ENCODE measurements at places on chromosomes 6 and 20.

DNA sequence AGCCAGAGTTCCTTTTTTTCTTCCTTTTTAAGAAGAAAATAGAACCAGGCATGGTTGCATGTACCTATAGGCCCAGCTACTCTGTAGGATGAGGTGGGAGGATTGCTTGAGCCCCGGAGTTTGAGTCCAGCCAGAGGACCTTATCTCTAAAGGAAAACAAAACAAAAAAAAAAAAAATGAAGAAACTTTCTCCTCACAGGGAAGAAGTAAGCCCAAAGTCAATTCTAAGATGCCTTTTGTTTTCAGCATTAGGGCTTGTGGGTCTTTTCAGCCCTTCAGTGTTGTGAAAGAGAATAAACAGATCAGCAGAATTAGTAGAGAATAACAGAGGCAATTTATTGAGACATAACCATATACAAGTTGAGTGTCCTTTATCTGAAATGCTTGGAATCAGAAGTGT lies 26.8 kb downstream of the ZNF451 start:
- DNase-seq: no peak

DNA sequence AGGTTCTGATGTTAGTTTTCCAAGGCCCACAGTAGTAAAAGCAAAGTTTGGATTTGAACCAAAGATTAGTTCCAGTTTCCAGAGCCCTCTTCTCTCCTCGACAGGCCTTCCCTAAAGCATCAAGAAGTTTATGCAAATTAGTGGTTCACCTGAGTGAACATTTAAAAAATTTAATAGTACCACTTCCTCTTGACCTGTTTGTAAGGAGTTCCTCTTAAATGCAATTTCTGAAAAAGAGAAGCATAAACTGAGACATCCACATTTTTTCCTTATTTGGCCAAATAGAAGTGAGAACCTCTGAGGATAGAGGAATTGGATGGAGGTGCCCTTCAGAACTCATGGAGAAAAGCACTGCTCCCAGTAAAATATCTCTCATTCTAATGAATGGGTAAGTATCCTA lies 1.2 kb upstream of the DSE start:
- no peak for DNase-seq

DNA sequence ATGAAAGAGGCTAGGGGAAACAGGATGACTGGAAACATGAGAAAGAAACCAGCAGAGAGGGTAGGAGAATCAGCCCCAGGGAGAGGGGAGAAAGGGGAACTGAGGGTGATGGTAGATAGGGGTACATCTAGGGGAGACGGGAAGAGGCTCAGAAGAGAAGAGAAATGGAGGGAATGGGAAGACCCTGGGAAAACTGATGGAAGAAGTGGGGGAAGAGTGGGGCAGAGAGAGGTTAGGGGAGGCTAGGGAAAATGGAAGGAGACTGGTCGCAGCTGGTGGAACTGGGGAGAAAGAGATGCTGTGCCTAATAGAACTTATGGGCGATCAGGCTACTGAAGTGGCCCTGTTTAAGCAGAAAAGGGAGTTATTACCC lies 548 bp downstream of the PROCR start:
- DNase-seq: no peak

DNA sequence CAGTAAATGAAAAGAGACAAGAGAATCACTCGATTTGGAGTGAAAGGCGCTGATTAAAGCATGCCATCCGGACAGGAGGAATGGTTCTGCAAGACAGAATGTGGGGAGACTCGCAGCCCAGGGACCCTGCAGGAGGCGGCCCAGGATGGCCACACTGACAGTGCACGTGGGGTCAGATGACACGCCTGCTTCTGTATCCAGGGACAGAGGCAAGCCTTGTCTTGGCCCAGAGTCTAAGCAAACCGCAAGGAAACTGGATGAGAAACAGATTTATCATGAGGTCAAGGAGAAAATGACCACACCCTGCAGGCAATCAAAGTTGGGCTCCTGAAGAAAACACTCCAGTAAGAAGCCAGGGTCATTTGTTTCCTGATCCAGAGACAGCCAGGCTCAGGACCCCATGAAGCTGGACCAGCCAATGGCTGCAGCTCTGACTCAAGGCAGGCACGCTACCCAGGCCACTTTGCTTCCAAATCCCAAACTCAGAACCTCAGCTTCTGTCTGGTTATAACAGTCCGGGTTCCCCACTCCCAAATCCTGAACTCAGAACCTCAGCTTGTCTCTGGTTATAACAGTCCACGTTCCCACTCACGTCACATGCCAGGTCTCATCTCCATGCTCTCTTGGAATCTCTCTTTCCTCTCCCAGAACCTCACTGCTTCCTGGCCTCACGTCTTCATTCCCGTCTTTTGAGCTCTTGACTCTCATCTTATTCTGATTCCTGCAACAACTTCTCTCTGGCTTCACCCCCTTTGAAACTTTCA lies 144.9 kb upstream of the THBS2 start:
- no peak for DNase-seq

- DNase-seq: no peak
Measured at GRCh38 chr20:35319192-35319870, 27.1 kb upstream of the FAM83C start.

DNA sequence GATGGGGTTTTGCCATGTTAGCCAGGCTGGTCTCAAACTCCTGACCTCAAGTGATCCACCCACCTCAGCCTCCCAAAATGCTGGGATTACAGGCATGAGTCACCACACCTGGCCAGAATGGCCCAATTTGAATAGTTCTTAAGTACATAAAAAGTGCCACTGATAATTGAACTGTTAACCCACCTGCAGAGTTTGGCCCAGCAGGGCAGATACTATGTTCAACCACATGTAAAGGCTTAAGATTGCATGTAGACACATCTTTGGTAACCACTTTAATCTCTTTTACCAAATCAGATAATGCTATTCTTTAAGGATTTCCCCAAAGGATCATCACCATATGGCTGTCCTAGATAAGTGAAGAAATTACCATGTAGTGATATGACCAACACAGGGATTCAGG lies 21.3 kb upstream of the SGK1 start:
- no peak for DNase-seq

GRCh38 chr6:158797331-158798310 lies 21.5 kb downstream of the EZR start:
- DNase-seq: no peak

DNA sequence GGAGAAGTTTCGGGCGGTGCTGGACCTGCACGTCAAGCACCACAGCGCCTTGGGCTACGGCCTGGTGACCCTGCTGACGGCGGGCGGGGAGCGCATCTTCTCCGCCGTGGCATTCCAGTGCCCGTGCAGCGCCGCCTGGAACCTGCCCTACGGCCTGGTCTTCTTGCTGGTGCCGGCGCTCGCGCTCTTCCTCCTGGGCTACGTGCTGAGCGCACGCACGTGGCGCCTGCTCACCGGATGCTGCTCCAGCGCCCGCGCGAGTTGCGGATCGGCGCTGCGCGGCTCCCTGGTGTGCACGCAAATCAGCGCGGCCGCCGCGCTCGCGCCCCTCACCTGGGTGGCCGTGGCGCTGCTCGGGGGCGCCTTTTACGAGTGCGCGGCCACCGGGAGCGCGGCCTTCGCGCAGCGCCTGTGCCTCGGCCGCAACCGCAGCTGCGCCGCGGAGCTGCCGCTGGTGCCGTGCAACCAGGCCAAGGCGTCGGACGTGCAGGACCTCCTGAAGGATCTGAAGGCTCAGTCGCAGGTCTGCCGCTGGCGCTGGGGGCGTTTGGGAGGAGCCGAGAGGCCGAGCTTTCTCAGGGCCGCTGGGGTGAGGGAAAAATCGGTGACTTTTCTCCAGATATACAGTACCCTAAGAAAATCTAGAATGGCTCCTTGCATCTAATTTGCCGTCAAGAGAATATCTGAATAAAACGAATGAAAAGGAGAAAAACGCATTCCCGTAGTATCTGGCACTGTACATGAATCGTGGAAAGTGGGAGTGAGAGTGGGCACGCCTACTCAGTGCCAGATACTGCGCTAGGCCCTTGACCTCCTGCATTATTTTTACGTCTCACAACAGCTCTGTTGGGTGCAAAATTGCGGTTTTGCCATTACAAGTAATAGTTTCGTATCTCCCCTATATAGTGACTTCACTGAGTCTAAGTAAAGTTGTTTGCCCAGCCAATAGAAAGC lies 1.0 kb downstream of the CALHM6 start:
- peak; percentile 52 for DNase-seq

DNA sequence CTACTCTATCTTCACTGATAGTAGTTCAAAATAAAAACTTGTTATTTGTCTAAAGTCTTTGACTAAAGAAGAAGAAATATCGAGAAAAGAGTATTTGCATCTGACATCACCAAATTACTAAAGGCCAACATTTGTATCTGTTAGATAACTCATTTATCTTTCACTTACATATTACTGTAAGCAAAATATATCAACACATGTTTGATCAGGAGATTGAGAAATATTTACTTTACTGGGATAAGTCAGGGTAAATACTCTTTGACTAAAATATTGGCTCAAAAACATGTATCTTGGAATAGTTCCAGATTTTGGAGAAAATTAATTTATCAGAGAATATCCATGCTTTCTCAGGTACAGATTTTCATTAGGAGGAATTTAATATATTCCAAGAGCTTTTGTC lies 306.0 kb downstream of the TENT5A start:
- DNase-seq: no peak

- peak; percentile 52 for DNase-seq
Measured at GRCh38 chr6:112180095-112180820, 74.1 kb downstream of the LAMA4 start.

GRCh38 chr20:16129411-16129810 lies 443.8 kb downstream of the KIF16B start:
- no peak for DNase-seq

DNA sequence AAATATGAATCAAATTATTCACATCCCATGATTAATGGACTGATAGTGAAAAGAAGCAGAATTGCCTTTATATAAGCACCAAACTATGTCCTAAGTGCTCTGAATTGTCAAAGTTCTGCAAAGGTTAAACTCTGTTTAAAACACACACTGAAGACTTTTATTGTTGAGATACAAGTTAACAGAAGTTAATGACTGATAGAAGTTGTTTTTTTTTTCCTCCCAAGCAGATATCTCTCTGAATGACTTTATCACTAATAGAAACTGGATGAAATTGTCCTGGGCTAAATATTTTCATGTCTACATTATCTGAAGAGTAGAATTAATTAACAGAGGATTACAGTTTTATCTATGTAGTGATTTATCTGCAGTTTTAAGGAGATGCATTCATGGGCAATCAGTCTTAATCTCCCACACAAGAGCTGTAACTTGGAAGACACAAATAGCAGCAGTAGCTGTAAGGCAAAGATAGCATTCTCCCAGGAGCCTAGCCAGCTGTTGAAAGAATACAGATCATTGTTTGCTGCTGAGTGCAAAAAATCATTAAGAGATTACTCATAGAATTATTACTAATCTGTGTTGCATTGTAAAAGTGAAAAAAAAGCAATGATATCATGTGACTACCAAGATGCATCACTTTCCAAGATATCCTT lies 49.9 kb downstream of the BMP5 start:
- DNase-seq: no peak

DNA sequence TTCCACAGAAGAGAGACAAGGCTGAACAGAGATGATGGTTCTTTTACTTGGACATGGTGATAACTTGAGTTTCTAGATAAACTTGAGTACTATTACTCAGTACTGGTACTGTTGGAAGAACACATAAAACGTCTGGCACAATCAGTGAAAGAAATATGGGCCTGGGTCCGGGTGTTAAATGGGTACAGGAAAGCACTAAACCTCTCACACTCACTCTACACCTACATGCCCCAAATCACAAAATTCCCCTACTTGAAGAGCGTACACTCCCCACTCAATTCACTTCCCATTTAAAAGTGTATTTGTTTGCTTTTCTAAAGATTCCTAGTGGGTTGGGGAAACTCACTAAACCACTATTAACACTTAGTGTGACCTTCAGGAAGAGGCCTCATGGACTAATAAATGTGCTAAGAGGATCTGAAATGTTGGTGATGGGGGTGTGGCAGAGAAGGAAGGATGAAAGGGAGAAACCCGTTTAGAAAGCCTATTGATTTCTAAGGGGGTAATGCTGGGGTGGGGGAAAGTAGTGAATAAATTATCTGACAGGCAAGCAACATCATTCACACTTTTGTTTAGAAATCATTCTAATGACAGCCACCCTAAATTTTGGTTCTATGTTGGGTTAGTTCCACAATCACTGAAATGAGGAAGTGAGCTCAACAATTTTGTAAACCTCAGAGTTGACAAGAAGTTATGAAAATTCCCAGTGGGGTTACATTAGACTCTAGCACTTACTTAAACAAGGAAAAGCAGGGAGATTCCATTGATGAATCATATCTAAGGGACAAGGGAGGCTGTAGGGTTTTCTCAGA lies 222.6 kb upstream of the MARCKS start:
- DNase-seq: no peak

GRCh38 chr20:36929290-36929689 lies 22.2 kb downstream of the SAMHD1 start:
- no peak for DNase-seq

DNA sequence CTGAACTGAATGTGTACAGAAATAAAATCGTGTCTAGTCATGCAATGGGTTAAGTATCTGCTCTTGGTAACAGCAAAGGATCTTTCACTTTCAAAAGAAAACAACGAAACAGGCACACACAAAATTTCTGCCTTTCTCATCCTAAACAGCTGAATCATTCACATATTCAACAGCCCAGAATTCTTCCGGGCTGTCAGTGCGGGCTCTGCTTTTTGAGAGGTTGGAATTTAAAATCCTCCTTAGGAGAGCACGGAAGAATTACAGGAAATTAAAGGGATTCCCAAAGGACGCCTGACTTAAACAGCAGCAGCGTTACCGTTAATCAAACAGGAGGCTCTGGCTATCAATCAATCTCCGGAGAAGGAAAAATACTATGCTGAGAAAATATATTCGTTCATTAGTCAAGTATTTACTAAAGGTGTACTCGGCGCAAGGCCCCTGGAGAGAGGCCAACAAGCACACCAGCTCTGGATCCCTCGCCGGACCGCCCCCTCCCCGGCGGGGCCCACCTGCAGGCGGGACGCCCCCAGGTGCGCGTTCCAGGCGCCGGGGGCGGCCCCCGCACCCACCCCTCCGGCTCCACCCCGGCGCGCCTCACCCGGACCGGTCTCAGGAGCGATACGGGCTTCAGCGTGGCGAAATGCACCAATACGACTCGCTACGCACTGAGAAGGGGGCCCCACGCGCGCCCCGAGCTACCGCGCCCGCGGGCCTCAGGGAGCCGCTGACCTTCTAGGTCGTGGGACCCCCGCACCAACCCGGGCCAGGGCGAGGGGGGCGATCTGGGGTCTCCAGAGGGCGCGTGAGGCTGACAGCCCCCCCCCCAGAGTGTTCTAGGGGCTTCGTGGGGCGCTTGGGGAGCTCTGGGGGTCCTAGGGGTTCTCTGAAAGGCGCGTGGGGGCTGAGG lies 1.0 kb downstream of the NAPB start:
- DNase-seq: peak; percentile 30

GRCh38 chr6:113565306-113565705 lies 291.8 kb upstream of the MARCKS start:
- DNase-seq: no peak
